Fibroblast of skin of right biceps (primary cell): ENCODE measurements at places on chromosomes 16 and 17.
A peak's percentile ranks its signal among the peaks of the same experiment; 100 is the strongest.

GRCh38 chr16:56387396-56387795 is 37.9 kb downstream of the AMFR start:
- DNase-seq, result peak; percentile 76

GRCh38 chr16:68155425-68155824 is 70.3 kb downstream of the NFATC3 start:
- no peak for DNase-seq

DNA sequence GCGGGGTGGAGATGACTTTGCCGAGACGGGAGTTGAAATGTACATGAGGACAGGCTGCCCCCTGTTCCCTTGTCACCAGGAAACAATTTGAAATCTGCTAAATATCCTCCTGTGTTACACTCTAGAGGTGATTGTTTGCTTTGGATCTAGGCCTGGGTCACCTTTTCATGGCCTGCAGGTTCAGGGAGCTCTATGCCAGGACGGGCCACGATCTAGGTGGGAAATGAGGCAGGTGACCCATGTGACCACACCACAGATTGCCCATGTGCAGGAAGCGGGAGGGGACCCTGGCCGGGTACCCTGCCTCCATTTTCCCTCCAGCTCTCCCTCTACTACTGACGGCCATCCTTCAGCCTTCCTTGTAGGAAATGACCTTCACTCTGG is 43.4 kb downstream of the MEAK7 start:
- DNase-seq, result no peak

- DNase-seq, result no peak
These were observed 663 bp upstream of the GINS2 start for GRCh38 chr16:85689285-85689949.

DNA sequence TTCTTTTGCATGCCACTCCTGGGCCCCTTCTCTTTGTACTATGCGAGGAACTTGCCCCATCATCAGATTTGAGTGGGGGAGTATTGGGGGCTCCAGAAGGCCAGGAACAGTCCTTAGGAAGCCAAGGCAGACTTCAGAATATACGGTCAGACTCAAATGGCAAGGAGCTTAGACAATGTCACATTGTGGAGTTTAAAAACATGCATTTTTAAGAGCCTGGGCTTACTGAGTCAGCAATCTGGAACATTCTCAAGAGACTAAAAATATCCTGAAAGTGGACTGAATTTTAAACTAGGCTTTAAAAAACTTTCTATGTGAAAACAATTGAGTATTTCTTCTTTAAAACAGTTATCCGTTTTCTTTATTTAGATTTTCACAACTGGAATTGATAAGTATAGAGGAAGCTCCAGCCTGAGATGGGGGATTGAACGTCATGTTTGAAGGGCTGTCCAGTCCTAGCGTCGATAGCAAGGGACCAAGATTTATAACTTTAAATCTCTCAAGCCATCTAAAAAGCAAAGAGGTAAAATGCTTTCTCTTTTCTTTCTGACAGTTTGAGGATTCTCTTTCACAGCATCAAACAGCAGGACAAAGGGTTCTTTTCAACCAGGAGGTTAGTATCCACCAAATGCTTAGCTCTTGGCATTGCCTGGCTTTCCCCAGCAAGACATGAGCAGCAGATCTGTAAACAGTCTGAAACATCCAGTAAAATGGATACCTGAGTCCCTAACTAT is 45.8 kb upstream of the CDRT4 start:
- DNase-seq, result peak; percentile 53

DNA sequence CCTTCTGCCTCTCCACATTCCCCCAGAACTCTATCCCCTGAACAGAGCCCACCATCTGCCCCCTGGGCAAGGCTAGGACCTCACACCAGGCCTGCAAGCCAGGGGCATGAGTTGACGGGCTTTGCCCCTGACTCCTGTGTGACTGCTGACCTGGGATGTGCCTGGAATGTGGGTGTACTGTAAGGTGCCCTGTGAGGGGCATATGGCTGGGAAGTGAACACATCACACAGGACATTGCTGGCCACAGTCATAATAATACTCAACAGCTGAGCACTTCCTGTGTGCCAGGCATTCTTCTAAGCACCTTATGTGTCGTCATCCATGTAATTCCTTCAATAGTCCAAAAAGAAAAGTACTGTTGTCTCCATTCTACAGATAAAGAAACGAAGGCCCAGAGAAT is 13.3 kb downstream of the CES4A start:
- DNase-seq, result no peak
